ENCODE measurements at places on chromosomes 16 and 17.

GRCh38 chr16:9159839-9160550 is 68.6 kb downstream of the HAPSTR1 start:
- peak; percentile 78 for DNase-seq

- DNase-seq = no peak
Observed at GRCh38 chr17:27471321-27472269, 15.3 kb downstream of the KSR1 start.

- DNase-seq = no peak
Observed at GRCh38 chr16:11047939-11048800, 103.8 kb downstream of the CLEC16A start.

DNA sequence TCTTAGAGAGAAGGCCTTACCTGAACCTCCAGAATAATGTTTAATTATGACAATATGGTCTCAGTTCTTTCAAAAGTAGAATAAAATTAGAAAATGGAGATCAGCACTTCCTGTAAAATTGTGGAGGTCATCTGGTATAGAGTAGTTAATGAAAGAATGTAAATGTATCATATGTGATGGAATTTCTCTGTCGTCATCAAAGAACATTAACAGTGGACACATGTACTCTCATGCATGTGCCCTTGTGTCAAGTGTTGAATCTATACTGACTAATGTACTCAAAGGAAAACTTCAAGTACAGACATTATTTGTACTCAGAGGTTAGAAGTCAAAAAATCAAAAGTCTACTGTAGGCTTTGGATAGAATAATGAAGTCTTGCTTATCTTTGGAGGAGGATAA is 129.2 kb upstream of the MYOCD start:
- no peak for DNase-seq

DNA sequence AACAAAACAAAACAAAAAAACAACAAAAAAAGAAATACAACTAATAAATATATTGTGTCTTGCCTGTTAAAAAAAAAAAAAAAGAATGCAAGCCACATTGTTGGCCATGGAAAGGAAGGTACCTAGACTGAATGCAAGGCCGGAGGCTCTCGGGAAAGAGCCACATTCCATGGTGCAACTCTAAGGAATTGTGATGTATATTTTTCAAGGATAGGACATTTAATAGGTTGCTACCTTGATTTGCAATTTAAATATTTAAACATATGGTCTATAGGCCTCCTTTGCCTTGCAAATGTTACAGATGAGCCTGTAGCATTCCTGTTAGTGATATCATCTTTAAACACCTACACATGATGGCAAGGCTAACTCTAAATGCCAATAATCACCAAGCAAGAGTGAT is 650.9 kb downstream of the TOX3 start:
- DNase-seq = no peak

All from NAMALWA (cell line).